ENCODE measurements at places on chromosomes 3 and 15. TPM values are rescaled to one million over a fixed set of nuclear protein-coding genes. Genes with fewer than 3 reads are reported as not detected.

- no peak for DNase-seq
Measured at GRCh38 chr3:150599611-150600297, 3.4 kb upstream of the SELENOT start.

DNA sequence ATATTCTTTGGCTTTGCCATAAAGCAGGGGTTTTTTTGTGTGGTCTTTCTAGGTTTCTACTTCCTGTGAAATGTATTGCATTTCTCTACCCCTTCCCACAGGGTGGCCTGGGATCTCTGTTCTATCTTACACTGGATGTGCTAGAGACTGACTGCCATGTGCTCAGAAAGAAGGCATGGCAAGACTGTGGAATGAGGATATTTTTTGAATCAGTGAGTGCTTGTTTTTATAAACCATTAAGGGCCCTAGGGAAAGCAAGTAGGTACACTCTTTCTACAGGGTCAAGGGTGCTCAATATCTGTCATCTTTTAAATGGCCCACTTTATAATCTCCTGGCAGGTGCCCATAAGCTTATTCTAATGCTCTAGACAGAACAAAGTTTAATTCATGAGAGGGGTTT, 730 bp downstream of the FETUB start:
- no peak for DNase-seq

The ACAN gene
- not detected for total RNA-seq

The BFSP2 gene
- not detected for total RNA-seq

The ZNF80 gene
- total RNA-seq: not detected

DNA sequence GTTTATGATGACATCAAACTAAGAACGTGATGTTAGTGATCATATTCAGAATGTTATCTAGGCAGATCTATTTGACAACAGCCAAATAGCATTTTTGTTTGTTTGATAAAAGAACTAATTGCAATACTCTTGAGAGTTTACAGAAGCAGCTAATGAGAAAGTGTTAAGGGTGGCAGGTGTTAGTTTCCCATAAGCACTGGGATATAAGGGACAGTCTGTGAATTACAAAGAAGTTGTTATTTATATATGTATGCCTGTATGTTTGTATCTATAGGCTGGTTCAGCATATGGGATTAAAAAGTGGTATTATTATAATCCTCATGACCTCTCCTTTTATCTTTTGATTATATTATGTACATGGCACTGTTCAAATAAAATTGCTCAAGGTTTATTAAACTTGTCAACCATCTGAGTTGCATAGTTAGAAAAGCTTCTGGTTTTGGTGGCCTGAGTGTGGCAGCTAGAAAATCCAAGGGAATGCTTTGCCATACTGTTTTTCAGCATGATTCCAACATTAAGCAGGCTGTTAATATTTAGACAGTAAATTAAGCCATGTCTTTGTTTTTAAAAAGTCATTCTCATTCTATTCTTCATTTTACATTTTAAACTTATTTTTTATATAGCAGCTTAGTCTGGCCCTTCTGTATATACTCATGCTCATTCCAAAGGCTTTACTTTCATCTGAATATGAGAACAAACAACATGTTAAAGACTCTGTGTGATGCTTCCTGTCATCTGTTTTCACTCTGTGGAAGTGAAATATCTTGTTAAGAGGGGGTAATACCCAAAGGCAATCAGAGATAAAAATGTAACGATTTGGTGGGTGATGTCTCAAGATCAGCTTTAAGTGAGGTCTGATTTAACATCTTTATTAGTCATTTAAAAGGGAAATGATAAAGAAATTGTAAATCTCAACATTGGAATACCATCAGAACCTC, 13.1 kb downstream of the ROBO2 start:
- no peak for DNase-seq

DNA sequence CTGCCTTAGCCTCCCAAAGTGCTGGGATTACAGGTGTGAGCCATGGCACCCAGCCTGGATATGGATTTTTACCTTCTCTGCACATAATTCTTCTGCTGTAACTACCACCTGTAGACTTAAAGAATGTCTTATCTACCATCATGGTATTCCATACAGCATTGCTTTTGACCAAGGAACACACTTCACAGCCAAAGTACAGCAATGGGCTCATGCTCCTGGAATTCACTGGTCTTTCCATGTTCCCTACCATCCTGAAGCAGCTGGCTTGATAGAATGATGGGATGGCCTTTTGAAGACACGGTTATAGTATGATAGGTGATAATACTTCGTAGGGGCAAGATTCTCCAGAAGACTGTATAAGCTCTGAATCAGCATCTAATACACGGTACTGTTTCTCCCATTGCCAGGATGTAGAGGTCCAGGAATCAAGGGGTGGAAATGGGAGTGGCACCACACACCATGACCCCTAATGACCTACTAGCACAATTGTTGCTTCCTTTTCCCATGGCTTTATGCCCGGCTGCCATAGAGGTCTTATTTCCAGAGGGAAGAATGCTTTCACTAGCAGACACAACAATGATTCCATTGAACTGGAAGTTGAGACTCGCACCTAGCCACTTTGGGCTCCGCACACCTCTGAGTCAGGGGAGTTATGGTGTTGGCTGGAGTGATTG, 60.9 kb upstream of the CDV3 start:
- DNase-seq: no peak

The GOLGA6A gene
- 0.10 TPM for total RNA-seq

The HTD2 gene
- total RNA-seq: 14.1 TPM

Data from gastrocnemius medialis (tissue), 4 donors.